Forelimb muscle (tissue), 1 donor: ENCODE measurements at places on chromosomes 13 and 19. TPM values are rescaled to one million over a fixed set of nuclear protein-coding genes. Genes with fewer than 3 reads are reported as not detected.

DNA sequence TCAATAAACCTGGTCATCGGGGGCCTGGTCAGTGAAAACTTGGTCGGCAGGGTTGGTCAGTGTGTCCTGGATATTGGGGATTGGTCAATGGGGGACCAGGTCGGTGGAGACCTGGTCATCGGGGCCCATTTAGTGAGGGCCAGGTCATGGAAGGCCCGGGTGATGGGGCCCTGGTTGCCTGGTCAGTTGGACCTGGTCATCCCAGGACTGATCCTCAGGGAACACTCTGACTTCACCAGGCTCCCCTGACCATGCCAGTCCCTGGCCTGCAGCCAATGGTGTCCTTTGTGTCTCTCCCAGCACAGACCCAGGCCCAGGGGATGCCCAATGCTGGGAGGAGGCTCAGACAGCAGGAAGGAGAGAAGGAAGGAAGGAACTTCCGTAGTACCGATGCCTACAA, 42.1 kb upstream of the TPM4 start:
- no peak for DNase-seq

DNA sequence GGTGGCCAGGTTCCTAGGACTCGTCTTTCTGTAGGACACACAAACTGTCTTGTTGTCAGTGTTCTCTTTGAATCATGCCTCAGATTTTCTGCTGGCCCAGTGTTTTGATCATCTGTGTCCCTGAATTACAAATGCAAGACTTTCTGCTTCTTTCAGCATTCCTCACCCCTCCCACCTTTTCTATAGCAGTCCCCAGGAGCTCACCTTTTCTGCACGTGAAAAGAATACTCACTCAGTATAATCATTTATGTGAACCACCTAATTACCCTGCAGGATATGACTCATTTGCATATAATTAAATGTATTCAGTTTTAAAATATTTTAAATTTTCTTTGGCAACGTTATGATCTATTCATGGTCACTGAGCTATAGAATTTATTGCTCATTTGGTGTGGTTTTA, 389.2 kb downstream of the ITGBL1 start:
- DNase-seq: no peak

DNA sequence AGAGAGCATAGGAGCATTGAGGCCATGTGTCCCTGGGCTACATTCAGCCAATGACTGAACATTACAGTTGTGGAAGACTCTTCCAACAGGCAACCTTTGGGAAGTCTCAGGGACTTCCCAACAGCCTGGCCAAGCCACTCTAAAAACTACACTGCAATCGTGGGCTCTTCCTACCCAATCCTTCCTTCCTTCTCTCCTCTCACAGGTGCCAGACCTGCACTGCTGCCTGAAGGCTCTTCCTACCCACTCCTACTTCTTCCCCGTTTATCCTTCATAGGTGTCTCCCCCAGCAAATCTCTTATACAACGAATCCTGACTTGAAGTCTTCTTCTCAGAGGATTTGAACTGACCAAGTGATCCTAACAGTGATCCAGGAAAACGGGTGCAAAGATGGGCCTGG, 47.1 kb upstream of the MBNL2 start:
- no peak for DNase-seq

DNA sequence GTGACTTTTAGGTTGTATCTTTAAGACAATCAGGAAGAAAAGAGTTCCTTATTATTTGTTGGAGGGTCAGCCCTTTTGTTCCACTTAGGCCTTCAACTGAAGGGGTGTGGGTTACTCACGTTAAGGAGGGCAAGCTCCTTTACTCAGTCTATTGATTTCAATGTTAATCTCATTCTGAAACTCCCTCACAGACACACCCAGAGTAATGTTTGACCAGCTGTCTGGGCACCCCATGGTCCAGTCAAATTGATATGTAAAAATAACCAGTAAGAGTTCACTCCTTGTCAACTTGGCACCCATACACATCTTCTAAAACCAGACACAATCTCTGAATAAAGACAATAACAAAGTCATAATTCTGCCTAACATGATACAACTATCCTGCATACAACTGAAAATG, 292.9 kb downstream of the KLF5 start:
- no peak for DNase-seq

The IGFL2 gene
- not detected for polyA plus RNA-seq
